ENCODE measurements at places on chromosomes 3 and 15.

DNA sequence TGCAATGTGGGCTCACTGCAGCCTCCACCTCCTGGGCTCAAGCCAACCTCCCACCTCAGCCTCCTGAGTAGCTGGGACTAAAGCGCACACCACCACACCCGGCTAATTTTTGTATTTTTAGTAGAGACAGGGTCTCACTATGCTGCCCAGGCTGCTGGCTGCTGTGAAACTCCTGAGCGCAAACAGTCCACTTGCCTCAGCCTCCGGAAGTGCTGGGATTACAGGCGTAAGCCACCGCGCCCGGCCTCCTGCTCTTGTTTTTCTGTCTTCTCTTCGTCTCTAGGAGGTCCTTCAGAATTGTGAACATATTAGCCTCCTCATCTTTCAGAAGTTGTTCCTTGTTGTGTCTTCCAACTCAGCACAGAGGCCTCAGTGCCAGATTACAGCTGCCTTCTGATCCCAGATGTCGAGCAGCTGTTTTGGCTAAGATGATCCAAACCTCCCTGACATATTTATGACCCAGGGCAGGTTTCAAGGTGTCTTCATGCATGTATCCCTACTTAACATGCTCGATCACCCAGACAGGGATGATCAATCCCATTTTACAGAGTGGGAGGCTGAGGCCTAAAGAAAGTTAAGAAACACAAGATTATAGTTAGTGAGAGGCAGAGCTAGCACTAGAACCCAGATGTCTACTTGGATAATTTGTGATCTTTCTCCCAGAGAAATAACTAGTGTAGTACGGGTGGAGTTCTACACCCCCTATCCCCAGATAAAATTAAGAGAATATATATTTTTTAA, 32.1 kb upstream of the UMPS start:
- no peak for DNase-seq

GRCh38 chr3:66443118-66443803, 57.6 kb downstream of the LRIG1 start:
- no peak for DNase-seq

- DNase-seq, result no peak
Observed at GRCh38 chr15:76309601-76310330, 1.5 kb downstream of the ETFA start.

DNA sequence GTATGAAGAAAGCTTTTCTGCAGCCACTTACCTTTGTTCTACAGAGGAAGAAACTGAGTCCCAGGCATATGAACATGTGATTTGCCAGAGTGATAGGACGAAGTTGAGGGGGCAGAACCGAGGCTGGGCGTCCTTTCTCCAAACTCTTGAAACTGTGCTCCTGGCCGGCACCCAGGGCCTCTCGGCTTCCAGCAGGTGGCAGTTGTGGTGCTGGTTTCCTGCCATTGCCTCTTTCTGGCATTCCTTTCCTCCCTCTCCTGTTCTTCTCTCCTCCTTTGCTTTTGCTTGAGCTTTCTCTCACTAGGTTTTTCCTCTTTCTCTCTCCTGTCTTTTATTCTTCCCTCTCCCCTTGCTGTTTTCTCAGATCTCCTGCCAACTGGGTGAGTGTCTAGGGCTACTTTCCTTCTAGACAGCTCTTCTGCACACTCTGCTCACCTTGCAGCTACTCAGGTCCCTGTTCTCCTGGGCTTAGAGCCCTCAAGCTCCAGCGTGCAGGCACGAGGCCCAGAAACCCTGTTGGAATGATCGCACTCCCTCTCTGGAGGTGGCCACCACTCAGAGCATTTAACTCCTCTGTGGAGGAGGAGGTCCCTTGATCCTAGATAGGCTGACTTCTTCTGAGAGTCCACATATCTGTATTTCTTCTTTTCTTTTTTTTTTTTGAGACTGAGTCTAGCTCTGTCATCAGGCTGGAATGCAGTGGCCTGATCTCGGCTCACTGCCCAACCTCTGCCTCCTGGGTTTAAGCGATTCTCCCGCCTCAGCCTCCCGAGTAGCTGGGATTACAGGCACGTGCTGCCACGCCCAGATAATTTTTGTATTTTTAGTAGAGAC, 26.2 kb downstream of the TRAK1 start:
- DNase-seq, result no peak

DNA sequence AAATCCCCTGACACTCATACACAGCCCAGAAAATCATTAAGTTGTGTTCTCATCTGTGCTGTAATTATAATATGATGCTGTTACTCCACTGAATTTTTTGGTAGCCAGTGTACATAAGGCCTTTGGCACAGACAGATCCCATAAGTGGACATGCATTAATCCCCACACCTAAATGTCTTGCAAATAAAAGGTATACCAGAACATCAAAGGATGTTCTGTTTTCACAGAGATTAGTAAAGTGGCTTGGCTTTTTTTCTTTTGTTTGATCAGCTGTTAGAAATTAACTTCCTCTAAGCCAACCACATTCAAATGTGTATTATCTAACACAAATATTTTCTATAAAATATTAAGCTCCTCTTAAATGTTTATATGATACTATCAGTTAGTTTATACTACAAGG, 2.7 kb downstream of the SST start:
- no peak for DNase-seq

DNA sequence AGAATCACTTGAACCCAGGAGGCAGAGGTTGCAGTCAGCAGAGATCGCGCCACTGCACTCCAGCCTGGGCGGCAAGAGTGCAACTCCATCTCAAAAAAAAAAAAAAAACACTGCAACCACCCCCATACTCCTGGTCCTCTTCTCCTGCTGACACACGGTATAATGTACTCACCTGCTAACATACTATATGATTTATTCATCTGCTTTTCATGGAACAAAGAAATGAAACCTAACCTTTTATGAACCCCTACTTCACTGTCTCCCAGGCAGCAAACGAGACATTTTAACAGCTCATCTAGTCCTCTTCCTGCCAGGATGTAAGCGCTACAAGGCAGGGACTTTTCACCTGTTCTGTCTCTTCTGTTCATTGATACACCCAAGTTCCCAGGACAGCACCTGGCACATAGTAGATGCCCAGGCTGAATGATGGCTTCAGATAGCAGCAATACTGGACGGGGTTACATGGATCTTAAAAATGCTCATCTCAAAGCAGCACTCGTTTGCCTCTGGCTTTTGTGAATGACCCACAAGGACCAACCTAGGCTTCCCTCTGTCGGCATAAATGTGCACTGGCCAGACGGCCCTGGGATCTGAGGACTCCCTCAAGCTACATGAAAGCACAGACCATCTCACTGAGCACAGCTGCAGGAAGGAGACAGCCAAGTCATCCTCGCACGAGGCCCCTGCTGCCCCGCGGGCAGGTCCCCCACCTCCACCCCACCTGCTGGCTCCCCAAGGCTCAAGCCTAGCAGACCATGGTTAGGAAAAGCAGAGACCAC, 20.3 kb downstream of the XXYLT1 start:
- DNase-seq, result no peak

GRCh38 chr3:138928727-138929372, 18.1 kb downstream of the FOXL2 start:
- DNase-seq, result no peak

DNA sequence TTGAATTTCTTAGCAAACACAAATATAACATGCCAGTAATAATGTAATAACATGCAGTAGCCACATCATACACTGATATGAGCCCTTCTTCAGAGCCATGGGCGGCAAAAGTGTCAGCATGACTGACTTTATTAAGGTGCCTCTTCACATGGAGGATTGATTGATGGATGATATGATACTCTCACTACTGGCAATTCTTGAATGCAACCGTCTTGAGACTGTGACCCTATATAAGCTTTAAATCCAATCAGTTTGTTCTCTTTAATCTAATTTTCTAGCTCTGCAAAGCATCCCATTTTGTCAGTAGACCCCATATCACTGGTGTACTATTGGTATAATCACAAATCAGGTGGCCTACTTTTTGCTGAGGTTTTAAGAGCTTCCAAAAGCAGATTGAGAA, 463.7 kb upstream of the ROBO2 start:
- DNase-seq, result no peak

GRCh38 chr3:102545276-102545675, 110.5 kb downstream of the ZPLD1 start:
- no peak for DNase-seq

All from activated T-cell treated with anti-CD3 and anti-CD28 coated beads for 1 hour (primary cell).